ENCODE measurements at places on chromosomes 12 and 14. TPM values are rescaled to one million over a fixed set of nuclear protein-coding genes. Genes with fewer than 3 reads are reported as not detected.

- DNase-seq = no peak
These were observed 149.9 kb upstream of the BTG1 start for GRCh38 chr12:92295523-92295922.

DNA sequence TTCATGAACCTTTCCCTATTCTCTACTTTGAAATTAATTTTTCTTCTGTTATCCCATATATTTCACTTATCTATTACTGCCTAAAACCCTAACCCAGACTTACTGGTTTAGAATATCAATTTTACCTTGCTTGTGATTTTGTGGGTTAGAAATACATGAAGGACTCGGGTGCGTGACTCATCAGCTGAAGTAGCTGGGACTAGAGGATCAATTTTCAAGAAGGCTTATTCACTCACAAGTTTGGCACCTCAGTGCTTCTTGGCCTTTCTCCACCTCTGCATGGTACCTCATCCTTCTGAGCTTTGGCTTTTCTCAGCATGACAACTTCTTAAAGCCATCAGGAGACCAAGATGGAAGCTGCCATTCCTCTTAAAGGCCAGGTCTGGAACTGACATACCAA is 57.8 kb downstream of the TMEM117 start:
- no peak for DNase-seq

- no peak for DNase-seq
These were observed 15.8 kb downstream of the KRT18 start for GRCh38 chr12:52964556-52965336.

DNA sequence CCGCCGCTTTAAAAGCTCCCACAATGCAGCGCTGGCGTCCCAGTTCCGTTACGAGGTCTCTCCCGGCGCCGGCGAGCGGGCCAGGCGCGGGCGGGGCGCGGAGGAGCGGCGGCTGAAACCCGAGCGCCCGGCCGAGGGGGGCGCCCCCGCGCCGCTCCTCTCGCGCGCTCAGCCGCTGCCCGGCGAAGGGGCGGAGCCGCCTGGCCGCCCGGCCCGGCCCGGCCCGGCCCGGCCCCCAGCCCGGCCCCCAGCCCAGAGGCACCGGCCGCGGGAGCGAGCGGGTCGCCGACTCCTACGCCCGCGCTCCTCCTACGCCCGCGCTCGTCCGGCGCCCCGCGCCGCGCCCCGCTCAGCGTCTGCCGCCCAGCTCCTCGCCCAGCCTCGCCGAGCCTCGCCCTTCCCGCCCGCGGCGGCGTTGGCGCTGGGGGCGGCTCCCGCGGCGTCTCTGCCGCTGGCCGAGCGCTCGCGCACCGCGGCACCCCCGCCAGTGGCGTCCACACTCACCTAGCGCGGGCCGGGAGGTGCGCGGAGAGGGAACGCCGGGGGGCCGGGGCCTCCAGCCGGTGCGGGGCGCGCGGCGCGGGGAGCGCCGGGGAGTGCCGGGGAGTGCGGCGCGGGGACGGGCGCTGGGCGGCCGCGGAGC is at the start of gene RASSF8:
Gene RASSF8 (plus strand): TSS at position 255 of the 643 bp plus-strand sequence. CDS start 96,662 bp downstream, outside the sequence.
- DNase-seq = peak; percentile 77

- no peak for DNase-seq
These were observed 103.2 kb upstream of the DAAM1 start for GRCh38 chr14:59085207-59085739.

The PLEK2 gene
- total RNA-seq = not detected

- DNase-seq = no peak
These were observed 100.7 kb downstream of the ZFC3H1 start for GRCh38 chr12:71562676-71563595.

GRCh38 chr12:115351514-115352077 is 667.6 kb upstream of the TBX3 start:
- no peak for DNase-seq

The KLRC2 gene
- total RNA-seq = not detected

GRCh38 chr12:29051221-29051620 is 97.9 kb upstream of the FAR2 start:
- DNase-seq = no peak

DNA sequence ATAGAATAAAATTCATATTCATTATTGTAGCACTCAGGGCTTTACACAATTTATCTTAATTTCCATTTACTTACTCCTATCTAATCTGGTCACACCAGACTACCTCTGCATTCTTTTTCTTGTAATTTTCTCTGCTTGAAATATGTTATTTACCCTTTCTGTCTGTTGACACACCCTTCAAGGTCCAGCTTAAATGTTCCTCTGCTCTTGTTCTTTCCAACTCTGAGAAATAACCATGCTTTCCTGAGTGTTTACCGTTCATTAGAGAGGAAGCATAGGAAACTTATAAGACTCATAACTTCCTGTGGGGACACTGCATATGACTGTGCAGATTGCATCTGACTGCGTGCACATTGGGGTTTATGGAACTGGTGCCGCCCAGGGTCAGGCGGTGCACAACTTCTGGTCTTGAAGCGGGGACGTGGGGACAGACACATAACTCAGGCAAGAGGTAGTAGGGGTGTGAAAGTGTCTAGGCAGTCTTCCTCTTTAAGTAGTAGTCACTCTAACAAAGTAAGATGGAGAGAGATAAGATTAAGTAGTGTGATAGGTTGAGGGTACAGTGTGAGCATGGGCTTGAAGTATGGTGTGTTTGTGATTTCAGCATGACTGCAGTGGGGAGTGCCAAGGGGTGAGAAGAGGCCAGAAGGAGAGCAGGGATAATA is 42.6 kb upstream of the FOXJ2 start:
- no peak for DNase-seq

DNA sequence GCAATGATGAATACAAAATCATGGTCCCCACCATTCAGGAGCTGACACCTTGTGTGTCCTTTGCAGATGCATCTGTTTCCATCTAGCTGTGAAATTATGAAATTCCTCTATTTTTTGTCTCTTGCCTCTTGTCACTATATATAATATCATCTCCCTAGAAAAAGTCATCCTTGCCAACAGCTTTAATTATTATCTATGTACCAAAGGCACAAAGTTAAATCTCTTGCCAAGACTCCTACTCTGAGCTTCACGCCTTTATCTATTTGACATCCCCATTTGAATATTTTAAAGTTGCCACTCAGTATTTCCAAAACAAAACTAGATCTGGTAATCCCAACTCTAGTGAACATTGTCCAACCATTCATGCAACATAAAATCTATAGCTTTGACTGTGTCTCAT is 32.0 kb upstream of the PRB2 start:
- DNase-seq = no peak

- DNase-seq = peak; percentile 80
These were observed 74.2 kb downstream of the PAPOLA start for GRCh38 chr14:96576359-96576758.

Measured in Karpas-422 (cell line).